ENCODE measurements at places on chromosomes 4 and X.
A peak's percentile ranks its signal among the peaks of the same experiment; 100 is the strongest.

DNA sequence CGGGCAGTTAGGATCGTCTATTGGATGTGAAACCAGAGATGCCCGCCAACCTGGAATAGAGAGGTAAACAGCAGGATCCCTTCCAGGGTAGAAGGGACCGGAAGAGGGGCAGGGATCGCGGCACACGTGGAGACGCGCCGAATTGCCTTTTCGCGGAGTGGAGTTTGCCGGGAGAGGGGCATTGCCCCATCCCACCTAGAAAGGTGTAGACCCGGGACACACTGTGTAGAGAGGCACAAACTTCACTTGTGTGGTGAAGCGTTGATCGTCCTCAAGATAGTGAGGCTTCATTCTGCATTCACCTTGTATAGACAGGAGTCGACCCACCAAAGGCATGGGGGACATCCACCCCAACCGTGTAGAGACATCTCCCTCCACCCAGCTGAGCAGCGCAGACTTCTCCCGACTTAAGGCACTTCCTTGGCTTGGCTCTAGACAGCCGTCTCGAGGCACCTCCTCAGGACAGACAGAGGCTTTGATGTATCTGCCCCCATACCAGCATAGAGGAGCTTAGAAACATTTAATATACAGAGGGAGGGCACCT, 410 bp downstream of the GNL3L start:
- no peak for DNase-seq

DNA sequence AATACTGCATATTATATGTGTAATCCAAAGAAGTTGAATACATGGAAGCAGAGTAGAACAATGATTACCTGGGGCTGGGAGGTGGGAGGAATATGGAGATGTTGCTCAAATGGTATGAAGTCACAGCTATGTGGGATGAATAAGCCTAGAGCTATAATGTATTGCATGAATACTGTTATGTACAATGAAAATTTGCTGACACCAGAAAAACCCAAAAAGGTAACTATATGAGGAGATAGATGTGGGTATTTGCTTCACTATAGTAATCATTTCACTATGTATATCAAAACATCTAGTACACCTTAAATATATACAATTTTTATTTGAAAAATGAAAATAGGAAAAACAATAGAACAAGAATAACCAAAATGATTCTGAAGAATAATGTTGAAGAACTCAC, 11.2 kb downstream of the PAGE3 start:
- no peak for DNase-seq

DNA sequence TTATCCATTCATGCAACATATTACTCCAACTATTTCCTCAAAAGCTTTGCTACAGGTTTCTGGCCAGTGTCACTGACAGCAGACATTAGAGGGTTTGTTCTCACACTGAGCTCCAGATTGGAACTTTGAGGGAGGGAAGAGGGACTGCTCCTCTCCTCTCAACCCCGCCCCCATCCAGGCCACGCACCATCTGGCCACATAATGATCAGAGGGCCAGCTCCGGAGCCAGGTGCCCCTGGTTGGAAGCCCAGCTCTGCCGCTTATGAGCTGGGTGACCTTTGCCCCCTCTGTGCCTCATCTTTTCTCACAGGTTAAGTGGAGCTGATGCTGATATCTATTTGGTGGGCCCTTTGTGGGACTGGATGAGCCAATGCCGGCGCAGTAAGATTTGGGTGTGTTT, 55.8 kb downstream of the C4orf50 start:
- no peak for DNase-seq

GRCh38 chr4:163542275-163542674, 47.8 kb downstream of the TMA16 start:
- no peak for DNase-seq

DNA sequence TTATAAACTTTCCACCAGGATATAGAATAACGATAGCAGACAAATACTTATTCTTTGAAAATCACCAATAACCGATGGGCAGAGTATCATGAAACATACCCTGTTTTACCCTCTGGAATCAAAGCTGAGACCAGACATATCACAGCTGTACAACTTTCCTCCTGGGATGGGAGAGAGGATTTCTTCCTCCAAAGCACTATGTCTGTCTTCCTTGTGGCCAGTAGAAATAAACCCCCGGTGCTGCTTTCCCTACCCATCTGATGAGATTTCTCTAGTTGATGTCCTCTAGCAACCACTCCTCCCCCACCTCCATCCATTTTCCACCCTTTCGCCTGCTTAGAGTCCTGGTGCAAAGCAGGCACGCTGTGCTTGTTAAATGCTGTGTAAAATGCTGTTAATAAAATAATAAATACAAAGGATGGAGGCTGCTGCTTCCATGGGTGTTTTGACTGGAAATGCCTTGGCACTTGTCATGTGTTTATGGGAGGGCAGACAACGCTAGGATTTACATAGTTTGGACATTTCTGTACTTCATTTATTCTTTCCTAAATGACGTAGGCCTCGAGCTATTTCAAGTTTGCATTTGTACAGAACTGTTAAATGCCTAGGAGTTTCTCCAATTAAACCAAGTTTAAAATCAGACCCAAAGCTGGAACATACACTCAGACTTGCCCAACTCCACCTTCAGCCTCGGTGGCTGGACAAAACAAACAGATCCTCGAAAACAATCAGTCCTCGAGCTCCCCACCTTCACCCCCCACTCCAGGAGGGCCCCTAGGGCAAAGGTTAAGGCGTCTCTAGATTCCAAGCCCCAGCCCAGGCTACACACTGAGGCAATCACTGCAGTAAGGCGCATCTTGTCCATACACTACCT, 10.1 kb downstream of the BCOR start:
- DNase-seq: no peak

DNA sequence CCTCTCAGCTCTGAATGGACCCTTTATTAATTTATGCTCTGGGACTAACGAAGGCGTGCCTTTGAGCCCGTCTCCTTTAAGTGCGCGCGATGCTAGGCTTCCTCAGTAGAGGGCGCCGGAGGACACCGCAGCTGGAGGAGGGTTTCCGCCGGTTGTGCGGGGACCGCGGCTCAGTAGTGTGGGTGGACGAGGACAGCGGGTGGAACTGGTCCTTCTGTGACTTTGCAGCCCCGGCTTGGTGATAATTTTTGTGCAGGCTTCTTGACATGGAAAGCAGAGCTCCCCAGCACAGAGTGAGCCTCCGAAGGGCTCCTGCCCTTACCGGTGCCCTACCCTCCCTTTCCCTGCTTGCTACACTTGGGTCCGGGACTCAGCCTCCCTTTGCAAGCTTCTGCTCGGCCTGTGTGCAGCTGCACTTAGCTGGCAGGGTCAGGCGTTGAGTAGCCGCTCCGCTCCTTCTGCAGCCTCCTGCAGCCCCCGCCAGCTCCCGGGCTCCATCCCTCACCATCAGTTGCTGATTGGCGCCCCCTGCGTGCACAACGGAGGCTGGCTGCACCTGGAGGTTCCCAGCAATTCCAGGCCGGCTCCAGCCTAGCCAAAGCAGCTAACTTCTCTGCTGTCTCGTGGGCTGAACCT, 26.8 kb upstream of the BOD1L1 start:
- peak; percentile 39 for DNase-seq

DNA sequence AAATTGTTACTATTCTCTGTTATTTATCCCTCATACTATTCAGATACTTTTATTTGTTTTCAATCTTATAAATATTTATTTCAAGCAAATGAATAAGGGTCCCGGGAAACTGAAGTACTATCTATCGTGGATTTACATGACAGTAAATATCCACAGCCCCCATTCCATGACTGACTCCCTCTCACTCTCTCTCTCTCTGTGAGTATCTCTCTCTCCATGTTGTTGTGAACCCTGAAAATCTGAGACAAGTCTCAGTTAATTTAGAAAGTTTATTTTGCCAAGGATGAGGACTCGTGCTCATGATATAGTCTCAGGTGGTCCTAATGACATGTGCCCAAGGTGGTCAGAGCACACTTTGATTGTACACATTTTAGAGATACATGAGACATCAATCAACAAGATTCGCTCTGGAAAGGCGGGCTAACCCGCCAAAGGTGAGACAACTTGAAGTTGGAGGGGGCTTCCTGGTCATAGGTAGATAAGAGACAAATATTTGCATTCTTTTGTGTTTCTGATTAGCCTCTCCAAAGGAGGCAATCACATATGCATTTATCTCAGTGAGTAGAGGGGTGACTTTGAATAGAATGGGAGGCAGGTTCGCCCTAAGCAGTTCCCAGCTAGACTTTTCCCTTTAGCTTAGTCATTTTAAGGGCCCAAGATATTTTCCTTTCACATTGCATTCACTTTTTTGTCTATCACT, 986.4 kb downstream of the NLGN4X start:
- DNase-seq: no peak

GRCh38 chr4:54146139-54146538, 46.2 kb downstream of the GSX2 start:
- DNase-seq: no peak

- no peak for DNase-seq
Observed at GRCh38 chr4:17877661-17878060, 66.9 kb downstream of the NCAPG start.

GRCh38 chrX:17788439-17788838, 51.1 kb downstream of the SCML1 start:
- DNase-seq: no peak

GRCh38 chr4:100849319-100849718, 331.5 kb upstream of the EMCN start:
- DNase-seq: no peak

- DNase-seq: no peak
Observed at GRCh38 chr4:88144048-88144447, 14.4 kb downstream of the ABCG2 start.

GRCh38 chr4:127809173-127809800, 27.2 kb downstream of the HSPA4L start:
- DNase-seq: no peak

GRCh38 chr4:146212781-146213180, 1.6 kb upstream of the REELD1 start:
- DNase-seq: no peak

GRCh38 chrX:32778965-32779364, 432.4 kb downstream of the DMD start:
- DNase-seq: no peak

DNA sequence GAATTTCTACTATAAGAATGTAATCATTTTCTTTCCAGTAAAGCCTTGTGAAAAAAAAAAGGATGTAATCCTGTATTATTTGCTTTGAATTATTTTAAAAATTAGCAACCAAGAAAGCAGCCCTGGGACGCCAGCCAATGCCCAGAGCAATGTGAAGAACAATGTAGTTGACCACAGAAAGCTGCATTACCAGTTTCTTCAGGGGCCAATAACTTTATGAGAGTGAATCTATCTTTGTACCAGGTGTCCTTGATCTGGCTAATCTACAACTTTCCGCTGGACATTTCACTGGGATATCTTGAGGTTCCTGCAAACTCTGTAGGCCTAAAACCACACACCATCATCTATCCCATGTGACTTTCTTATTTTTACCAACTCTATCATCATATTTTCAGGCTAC, 7.6 kb upstream of the KLHL2 start:
- no peak for DNase-seq

DNA sequence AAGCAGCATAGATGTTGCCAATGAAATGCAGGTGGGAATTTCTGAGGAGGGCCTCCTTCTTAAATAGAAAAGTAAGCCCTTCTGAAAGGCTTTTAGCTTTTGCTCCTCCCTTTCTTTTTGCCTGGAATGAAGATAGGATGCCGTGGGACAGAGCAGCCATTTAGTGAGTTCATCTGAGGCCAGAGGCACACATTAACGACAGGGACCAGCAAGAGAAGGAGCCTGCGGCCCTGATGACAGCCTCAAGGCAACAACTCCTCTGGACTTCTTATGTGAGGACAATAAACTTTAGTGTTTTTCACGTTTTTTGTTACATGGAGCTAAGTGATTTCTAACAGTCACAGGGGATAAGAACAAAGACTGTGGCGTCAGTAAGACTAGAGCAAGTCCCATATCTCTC, 1.1 kb upstream of the BDH2 start:
- DNase-seq: no peak

GRCh38 chr4:169109035-169109675, 99.1 kb upstream of the CBR4 start:
- DNase-seq: no peak

- DNase-seq: no peak
Observed at GRCh38 chr4:71604785-71605184, 179.1 kb downstream of the GC start.

- no peak for DNase-seq
Observed at GRCh38 chr4:150583287-150584110, 1.5 kb downstream of the MAB21L2 start.

DNA sequence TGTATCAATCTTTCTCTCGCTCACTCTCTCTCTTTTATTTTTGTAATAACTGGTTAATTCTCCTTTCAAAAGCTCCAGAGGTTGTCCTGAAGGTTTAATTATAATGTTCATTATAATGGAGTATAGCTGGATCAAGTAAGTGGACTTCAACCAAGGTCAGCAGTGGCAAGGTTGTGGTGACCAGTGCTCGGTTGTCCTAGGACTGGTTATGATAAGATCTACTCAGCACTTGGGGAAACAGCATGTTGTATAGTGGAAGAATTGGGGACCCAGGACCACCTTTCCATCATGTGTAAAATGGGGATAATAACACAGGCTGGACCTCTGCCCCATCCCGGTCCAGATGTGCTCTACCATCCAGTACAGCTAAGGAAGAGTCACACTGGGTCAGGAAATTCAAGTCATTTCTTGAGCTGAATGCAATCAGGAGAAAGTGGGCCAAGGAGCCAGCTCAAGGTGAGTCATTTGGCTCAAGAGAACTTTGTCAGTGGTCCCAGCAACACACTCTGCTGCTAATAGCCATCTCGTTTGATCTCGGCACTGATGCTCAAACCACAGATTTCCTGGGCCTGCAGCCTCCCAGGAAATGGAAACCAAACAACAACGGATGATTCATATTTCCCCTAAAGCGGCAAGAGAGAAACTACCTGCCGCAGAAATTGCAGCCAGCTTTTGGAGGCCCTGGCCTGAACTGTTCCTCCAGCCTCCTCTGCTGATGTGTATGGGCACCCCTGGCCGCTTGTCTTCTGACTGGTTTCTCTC, 123.6 kb upstream of the RBPJ start:
- no peak for DNase-seq

- DNase-seq: no peak
Observed at GRCh38 chr4:706834-707598, 1.4 kb downstream of the PCGF3 start.

GRCh38 chrX:41391606-41392005, 55.5 kb upstream of the NYX start:
- no peak for DNase-seq

- DNase-seq: no peak
Observed at GRCh38 chrX:21843179-21843578, 3.8 kb downstream of the MBTPS2 start.

DNA sequence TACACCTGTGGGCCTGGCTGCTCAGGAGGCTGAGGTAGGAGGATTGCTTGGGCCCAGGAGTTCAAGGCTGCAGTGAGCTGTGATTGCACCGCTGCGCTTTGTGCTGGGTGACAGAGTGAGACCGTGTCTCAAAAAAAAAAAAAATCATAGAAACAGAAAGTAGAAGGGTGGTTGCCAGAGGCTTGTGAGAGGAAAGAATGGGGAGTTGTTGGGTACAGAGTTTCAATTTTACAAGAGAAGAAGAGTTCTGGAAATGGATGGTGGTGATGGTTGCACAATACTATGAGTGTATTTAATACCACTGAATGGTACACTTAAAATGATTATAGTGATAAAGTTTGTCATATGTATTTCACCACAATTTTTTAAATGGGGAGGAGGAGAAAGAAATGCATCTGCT, 10.2 kb upstream of the GLOD5 start:
- DNase-seq: no peak

All from NCI-H2029 (cell line).